ENCODE measurements at places on chromosomes 6 and 20.

GRCh38 chr6:5772408-5773120 lies 234.2 kb downstream of the NRN1 start:
- DNase-seq = no peak

- no peak for DNase-seq
These were observed 5.4 kb upstream of the ZBTB12 start for GRCh38 chr6:31907158-31907813.

DNA sequence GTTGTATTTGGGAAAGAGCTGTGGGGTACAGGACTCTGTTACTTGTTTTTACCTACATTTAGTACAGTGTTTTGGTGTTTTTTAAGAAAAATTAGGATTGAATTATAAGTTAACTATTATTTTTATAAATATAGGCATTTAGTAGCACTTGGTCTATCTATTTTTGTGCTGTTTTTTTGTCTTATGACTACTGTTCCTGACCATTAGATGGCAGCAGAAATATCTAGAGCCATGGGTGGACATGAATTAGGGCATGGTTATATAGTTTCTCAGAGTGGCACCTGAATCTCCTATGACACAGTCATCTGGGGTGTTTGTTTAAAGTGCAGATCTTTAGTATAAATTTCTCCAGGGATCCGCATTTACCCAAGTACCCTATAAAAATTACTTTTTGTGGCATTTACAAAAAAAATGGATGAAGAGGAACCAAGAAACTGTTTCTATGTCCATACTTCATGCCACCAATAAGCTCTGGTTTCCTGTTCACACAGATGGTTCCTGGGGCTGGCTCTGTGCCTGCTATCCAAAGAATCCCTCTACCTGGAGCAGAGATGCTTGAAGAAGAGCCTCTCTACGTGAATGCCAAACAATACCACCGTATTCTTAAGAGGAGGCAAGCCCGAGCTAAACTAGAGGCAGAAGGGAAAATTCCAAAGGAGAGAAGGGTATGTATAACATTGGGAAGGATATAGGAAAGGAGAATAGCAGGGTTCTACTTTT lies 19.8 kb downstream of the NFYA start:
- DNase-seq = no peak

GRCh38 chr6:30019819-30020218 lies 41.2 kb upstream of the POLR1H start:
- DNase-seq = no peak

- DNase-seq = no peak
These were observed 195.8 kb downstream of the SYNDIG1 start for GRCh38 chr20:24665196-24665595.

DNA sequence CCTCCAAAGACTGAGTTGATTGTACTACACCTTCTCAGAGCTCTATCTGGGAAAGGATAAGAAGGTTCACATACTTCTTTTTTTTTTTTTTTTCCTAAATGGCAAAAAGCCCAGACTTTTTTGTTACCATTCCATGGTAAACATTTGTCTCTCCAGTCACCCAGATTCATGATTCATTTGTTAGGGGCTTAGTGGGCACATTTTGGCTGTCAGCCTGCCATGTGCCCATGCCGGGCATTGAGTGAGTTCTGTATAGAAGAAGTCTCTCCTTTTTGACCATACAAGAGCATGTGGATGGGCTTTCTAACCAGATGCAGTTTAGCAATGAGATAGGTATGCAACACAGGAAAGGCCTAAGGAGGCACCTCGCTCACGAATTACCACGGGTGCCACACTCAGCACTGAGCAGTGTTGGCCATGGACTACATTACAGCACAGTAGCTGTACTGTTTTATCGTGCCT lies 447.5 kb upstream of the HSF2 start:
- DNase-seq = peak; percentile 78

GRCh38 chr6:42075159-42075838 lies 25.0 kb downstream of the TAF8 start:
- peak; percentile 26 for DNase-seq

GRCh38 chr6:3278691-3279090 lies 19.9 kb downstream of the PSMG4 start:
- no peak for DNase-seq

GRCh38 chr20:58755062-58755697 lies 62.6 kb downstream of the NPEPL1 start:
- no peak for DNase-seq

DNA sequence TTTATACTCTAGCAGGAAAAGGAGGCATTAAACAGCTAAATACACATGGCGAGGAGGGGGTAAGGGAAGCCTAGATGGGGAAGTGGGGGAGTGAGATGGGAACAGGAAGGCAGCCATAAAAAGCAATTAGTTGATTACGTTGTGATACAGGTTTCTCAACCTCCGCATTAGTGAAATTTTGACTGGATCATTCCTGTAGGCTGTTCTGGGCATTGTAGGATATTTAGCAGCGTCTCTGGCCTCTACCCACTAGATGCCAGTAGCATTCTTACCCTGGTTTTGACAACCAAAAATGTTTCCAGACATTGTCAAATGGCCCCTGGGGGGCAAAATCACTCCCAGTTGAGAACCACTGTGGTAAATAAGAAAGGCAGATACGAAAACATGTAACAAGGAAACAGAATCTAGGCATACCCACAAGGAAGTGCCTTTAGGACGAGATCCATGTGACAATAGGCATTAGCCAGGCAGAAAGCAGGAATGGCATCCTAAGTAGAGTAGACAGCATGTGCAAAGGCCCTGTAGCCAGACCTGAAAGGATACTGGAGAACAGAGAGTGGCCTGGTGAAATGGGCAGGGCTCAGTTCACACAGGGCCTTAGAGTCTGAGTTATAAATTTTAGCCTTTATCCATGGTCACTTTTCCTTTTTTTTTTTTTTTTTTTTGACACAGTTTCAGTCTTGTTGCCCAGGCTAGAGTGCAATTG lies 25.8 kb upstream of the PTPN1 start:
- DNase-seq = no peak

- DNase-seq = no peak
These were observed 78.0 kb upstream of the FOXQ1 start for GRCh38 chr6:1233924-1234323.

DNA sequence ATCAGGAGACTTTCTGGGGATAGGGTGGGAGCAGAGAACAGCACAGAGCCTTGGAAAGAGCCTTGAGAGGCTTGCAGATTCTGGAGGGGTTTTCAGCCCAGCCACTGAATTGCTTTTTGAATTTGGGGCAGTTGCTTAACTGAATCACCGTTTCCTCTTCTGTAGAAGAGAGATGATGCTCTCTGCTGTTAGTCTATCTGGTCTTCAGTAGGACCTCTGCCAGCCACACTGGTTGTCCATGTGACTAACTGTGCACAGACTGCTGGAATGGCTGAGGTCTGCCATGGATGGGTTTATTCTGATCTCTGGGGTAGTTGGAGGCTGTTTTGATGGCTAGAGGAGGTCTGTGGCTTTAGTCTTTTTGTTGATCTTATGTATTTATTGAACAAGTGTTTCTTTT lies 21.4 kb upstream of the PRDM1 start:
- DNase-seq = no peak

DNA sequence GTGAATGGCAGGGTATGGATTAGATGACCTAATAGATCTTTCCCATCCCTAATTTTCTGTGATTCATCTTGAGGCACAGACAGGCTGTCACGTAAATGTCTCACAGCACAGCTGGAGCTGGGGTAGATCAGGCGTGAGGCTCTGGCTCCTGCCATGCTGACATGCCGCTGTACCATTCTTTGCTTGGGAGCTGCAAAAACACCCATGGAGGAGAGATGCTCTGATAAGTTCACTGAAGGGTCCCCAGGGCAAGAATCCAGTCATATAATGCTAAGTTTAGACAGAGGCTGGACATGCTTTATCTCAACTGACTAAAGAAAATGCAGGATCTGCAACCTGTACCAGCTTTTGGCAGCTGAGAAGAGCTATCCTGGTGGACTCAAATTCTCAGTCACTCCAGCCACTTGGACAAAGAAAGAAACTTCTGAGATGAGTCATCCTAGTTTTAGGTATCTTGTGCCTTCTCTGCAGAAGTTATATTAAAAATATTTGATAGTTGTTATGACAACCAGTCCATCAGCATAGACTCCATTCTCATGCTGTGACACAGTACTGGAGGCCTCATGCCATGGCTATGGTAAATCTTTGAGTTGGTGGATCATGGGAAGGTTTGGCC lies 185.1 kb upstream of the RAB32 start:
- no peak for DNase-seq

GRCh38 chr6:21987501-21987957 lies 309.3 kb downstream of the PRL start:
- no peak for DNase-seq

DNA sequence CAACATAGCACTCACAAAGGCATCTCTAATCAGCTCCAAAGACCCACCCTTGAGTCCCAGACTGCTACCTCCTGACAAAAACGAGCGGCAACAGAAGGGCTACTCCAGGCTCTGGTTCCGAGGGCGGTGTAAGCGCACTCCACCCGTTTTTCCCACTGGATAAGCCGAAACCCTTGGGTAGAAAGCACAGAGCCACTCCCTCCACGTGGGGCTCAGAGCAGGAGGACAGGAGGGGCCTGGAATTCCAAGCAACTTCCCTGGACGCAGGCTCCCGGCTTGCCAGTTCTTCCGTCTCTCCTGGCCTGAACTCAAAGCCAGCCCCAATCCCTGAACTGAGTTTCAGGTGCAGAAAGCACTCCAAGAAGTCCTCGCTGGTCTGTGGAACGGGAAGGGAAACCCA lies 7.4 kb downstream of the GMEB2 start:
- DNase-seq = no peak

- DNase-seq = no peak
These were observed 893 bp downstream of the POLR1H start for GRCh38 chr6:30061858-30062458.

DNA sequence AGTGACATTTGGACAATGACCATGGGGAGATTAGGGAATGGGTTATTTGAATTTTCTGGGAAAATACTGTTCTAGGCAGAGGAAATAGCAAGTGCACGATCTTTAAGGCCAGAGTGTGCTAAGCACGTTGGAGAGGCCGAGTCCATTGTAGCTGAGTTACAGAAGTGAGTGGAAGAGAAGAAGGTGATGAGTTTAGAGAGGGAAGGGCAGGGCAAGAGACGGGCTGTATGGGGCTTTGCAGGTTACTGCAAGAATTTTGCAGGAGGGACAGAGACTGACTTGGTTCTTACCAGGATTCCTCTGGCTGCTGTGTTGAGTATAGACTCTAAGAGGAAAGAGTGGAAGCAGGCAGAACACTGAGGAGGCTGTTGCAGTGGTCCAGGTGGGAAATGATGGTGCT lies 1.1 kb upstream of the NCOA3 start:
- DNase-seq = no peak

DNA sequence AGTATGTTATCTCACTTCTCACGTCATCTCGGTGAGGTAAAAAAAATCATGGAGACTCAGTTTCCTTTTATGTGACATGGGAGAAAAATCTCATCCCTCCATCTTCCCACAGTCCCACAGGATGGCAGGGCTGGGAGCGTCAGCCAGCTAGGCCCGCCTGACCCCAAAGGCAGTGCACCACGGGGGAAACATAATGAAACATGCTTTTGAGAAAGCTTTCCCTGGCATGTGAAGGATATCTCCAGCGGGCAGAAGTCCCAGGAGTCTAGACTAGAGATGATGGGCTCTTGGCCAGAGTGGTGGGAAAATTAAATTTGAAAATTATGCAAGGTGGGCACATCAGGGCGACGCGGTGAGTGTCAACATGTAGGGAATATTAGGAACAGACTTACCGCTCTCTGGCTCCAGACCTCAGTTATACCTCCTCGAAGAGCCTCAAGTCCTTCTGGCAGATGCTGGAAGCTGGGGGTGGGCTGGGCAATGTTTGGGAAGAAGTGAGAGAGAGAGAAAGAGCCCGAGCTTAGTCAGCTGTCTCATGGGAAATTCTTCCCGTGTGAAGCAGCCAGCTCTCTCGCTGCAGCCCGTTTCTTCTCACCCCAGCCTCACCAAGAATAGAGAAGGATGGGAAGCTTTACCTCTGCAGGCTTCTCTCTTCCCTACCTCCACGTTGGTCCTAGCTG lies 52.3 kb downstream of the MOCS1 start:
- no peak for DNase-seq

DNA sequence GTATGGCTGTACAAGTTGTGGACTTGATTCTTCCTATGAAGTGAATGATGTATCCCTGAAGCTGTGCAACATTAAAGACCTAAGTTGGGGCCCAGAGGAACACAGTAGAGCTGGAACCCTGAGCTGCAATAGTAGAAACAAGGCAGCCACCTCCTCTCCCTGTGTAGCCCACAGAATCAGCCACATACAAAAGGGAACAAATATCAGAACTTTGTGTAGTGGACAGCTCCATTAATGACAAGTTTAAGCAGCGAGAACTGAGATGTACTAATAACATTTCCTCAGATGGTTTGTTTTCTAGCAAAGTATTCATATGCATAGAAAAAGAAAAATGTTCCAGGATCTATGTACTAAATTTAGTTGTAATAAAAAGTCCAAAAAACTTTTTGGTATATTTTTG lies 19.2 kb downstream of the PHACTR1 start:
- no peak for DNase-seq

DNA sequence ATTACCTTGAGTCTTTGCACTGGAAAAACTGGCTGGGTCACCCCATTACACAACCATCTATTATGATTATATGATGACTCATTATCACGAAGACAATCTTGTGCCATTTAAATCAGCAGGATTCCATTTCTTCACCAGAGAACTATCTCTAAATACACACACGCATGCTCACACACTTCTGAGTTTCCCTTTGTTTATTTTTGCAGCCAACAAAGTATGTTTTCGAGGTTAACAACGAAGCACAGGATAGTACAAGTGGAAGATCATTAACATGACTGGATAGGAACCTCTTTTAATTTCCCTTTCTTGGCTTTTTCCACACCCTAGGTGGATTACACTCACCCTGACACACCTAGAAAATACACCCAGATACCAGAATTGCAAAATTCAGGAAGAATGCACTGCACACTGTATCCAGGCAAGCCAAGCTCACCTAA lies 18.9 kb downstream of the PERP start:
- no peak for DNase-seq

- no peak for DNase-seq
These were observed 4.6 kb upstream of the DDX27 start for GRCh38 chr20:49214571-49214970.

GRCh38 chr20:53202777-53203176 lies 230.6 kb downstream of the TSHZ2 start:
- no peak for DNase-seq

DNA sequence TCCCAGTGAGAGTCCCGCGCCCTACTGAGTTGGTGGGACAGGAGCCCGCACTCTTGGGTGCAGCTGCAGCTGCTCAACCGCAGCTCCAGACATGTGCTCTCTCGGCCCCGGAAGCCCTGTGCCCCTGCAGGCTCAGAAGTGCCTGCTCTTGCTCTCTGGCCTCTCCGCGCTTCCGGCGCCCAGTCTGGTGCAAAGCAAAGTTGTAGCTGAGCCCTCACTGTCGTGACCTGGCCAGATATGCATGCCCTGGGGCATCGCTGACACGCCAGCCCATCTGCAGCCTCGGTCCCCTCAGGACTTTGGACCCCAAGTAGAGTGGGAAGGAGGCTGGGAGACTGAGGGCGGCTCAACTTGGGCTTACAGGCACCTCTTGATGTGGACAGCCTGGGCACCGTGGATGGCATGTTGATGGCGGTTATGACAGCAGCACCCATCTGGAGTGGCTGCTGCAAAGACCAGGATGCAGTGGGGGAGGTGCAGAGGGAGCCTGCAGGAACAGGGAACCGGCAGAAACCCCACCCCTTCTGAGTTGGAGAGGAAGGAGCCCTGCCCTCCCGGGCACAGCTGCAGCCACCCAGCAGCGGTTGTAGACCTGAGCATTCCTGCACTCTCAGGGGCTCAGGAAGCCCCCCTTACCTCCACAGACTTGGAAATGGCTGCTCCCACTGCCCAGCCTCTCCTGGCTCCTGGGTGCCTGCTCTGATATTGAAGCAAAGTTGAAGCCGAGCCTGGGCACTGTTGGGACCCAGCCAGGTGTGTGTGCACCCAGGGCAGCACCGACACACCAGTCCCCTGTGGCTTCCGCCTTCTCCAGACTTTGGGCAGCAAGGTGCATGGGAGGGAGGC lies 462.6 kb downstream of the TBC1D32 start:
- no peak for DNase-seq

Measured in spinal cord (tissue), 10 donors.